ENCODE measurements at places on chromosomes 3 and 15.

- no peak for DNase-seq
Measured at GRCh38 chr3:98877132-98877531, 24.4 kb downstream of the DCBLD2 start.

- no peak for DNase-seq
Measured at GRCh38 chr15:80926126-80926525, 63.5 kb downstream of the MESD start.

GRCh38 chr3:134600685-134601463 is 49.9 kb downstream of the KY start:
- DNase-seq = peak; percentile 18

DNA sequence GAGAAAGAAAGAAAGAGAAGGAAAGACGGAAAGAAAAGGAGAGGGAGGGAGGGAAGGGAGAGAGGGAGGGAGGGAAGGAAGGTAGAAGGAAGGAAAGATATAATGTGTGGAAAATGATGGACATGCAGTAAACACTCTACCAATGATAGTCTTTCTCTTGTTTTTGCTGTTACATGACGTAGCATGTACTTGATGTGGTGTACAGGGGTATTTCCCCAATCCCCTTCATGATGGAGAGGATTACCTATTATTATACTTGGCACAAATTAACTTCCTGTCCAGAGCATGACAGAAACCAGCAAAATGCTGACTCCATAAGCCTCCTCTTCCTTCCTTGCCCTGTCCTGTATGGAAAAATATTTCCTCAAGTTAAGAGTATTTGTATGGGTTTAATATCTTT is 124.4 kb downstream of the B3GALNT1 start:
- no peak for DNase-seq

DNA sequence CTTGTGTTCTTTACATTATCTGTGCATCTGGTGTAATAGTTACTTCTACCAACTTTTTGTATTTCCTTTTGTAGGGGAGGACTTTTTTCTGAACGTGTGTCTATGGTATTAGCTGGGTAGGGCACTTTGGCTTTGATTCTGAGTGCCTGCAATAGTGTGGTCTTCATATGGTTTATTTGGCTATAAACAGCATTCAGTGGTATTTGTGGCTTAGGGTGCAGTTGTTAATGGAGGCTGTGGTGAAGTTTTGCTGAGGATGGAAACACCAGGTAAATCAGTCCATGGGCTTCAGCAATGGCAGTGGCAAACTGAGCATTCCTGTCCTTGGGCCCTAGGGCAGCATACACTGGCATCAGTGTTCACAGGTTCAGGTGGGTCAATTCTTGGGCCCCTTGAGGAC is 230.6 kb upstream of the CTNNB1 start:
- DNase-seq = no peak

- no peak for DNase-seq
Measured at GRCh38 chr3:164364111-164364510, 714.2 kb downstream of the SI start.

GRCh38 chr3:94043285-94043684 is 14.9 kb upstream of the STX19 start:
- no peak for DNase-seq

GRCh38 chr15:44317423-44318058 is 29.0 kb downstream of the GOLM2 start:
- no peak for DNase-seq

DNA sequence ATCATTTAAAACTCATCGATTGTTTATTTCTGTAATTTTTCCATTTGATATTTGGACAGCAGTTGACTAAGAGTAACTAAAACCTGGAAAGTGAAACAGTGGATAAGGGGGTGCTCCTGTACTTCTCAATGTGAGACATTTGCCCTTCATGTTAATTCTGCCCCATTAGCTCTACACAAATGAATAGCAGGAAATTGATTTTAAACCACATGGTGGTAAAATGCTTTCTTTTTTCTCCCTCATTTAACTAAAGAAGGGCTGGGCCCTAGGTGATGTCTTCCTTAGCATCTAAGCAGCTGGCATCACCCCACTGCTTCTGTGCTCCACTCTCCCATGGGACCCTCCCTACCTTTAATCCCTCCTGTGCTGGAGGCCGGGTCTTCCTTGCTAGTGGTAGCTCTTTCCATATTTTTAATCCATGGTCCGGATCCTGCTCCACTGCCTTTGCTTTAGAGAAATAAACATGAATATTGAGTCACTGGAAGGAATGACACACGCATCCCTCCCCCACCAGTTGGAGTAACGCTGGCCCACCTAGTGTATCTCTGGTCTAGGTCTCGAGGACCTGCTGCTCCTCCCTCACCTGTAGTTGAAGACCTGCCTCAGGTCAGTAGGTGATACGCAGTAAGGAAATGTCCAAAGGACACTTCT is 30.2 kb upstream of the LAMP3 start:
- no peak for DNase-seq

GRCh38 chr3:8734908-8735307 is 1.3 kb downstream of the CAV3 start:
- DNase-seq = no peak

DNA sequence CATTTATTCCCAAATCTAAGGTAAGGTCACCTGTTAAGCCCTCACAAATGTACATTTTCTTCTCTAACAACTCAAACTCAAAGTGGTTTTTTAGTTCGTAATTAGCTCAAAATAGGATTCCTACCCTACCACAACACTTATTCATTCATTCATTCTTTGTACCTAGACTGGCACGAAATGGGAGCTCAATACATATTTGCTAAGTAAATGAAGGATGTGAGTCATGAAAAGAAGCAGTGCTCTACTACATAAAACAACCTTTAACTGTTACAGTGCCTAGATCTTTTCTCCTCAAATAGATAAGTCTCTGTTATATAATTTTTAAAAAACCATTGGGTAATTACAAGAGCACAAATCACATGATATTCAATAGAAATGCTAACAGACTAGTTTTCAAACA is 13.1 kb downstream of the RSL24D1 start:
- DNase-seq = no peak

GRCh38 chr3:55654123-55654760 is 167.1 kb upstream of the WNT5A start:
- no peak for DNase-seq
